ENCODE measurements at places on chromosomes 7 and 10.

GRCh38 chr7:21346297-21346696, 81.6 kb upstream of the SP4 start:
- DNase-seq: no peak

DNA sequence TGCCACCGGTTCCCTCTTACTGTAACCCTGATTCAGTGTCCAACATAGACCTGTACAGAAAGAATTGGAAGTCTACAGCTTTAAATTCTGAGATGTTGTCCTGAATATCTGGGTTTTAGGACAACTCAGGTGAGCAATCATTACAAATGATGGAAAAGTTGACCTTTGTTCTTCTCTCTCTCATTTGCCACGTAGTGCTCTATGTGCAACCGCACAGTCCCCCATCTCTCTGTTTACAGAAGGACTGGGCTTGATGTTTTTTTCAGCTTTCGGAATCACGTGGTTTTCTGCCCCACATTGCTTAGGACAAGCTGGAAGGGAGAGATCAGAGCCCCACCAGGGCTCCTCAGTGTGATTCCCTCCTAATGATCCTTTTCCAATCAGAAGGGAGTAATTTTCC, 22.2 kb downstream of the NEUROD6 start:
- DNase-seq: no peak

DNA sequence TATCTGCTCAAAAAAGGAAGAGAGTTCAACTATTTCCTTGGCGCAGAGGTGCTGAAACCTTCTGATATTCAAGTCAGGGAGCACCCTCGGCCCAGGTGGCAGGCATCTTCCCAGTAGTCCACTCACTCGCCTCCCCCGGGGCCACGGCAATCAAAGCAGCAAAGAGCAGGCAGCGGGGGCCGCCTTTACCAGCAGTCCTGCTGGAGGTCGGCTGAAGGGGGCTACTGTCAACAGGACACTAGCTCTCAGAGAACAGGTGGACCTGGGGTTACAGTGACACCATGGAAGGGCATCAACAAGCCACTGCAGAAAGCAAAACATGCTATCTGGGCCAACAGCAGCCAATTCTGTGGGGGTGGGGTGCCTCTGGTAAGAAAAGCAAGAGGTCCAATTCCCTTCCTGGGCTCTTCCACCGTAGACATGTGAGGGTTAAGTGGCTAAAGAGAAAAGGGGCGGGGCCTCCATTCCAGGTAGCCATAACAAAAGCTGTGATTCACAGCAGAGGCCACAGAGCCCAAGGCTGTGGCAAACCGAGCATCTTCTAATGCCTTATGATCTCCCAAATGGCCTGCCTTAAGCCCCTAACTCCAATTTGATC, 9.4 kb downstream of the FZD9 start:
- no peak for DNase-seq

DNA sequence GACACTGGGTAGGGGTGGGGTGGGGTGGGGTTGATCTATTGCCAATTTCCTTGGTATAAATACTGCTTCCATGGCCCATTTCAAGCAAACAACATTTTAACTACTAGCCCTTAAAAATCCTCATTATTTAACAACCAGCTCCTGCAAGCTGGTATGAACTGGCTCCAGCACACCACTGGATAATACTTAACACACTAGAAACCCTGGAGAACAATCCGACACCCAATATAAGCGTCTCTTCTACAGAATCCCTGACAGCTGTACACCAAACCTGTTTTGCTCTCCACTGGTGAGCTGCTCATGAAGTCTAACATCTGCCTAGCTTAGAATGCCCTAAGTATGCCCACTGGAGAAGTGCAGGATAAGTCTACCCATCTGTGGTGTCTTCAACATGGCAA, 116.8 kb downstream of the HIPK2 start:
- DNase-seq: no peak

- peak; percentile 11 for DNase-seq
Measured at GRCh38 chr7:70694971-70695794, 436.8 kb upstream of the GALNT17 start.

GRCh38 chr7:71135663-71136062, 3.7 kb downstream of the GALNT17 start:
- no peak for DNase-seq

DNA sequence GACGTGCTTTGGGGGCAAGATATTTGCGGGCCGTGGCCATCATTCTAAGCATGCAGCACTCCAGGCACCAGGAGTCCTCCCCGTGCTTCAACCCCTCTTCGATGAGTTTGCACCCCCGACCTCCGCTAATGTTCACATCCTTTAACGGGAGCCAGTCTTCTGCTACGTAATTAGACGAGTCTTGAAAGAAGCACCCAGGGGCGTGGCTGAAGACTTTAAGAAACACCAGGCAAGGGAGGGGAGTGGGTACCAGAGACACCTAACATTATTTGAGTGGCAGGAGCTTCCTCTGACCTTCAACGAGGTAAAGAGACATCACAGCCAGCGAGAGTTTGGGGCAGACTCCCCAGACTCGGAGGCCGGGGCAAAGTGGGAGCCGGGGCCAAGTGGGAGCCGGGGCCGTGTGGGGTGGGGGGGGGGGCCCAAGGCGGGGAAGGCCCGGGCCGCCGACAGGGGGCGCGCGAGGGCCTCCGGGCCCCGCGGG, 31.1 kb upstream of the TOMM7 start:
- DNase-seq: no peak

DNA sequence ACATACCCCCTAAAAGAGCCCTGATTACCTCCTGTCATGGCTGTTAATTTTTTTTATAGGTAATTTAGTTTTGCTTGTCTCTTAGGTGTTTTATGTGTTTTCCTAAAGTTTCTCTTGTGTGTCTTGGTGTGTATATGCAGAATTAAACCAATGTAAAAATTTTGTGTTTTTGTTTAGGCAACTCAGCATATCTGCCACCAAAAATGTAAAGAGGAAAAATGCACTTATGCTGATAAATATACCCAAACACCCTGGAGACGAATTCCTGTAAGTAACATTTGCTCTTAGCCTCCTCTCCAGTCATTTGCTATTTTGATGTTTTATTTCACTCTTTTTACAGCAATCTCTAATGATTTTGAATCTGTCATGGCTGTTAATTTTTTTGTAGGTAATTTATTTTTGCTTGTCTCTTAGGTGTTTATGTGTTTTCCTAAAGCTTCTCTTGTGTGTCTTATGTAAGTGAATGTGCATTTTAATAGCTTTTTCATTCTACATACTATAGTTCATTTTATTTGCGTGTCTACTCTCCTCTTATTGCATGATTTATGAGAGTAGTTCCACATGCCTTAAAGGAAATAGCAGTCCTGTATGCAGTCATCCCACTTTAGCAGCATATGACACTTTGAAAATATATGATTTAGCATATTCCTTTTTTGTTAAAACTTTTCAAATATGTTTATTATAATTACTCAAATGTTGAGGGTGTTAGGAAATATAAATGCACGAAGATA, 149.2 kb downstream of the CCSER2 start:
- no peak for DNase-seq

- no peak for DNase-seq
Measured at GRCh38 chr7:129607471-129608120, 3.9 kb upstream of the NRF1 start.

DNA sequence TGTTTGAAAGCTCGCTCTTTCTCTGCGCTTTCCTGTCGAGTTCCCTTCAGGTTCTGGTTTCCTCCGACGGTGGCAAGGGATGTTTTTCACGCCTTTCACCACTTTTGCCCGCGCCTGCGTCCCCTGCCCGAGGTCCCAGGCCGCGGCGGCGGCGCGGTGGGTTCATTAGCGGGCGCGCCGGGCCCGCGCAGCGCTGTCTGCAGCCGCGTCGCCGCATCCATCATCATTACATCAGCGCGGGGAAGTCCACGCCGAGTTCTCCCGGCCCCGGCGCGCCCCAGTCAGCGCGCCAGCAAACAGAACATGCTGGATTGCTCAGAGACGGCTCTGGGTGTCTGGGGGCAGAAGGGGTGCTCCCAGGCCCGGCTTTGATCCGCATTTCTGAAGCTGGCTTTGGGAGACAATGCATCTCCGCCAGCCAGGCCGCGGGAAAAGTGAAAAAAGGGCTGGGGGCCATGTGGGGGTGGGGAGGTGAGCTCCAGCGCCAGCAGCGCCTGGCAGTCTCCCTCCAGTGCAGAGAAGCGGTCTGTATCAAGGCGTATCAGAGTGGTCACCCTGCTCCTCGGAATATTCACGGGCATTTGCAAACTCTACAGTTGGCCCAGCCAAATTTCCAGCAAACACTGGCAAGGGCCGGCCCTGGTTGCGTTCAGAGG, 8.9 kb downstream of the GLI3 start:
- peak; percentile 15 for DNase-seq

GRCh38 chr7:2072042-2072441, 160.7 kb downstream of the MAD1L1 start:
- DNase-seq: no peak

- no peak for DNase-seq
Measured at GRCh38 chr7:46244757-46245156, 323.7 kb upstream of the IGFBP3 start.

- no peak for DNase-seq
Measured at GRCh38 chr7:128351296-128352152, 7.8 kb upstream of the RBM28 start.

DNA sequence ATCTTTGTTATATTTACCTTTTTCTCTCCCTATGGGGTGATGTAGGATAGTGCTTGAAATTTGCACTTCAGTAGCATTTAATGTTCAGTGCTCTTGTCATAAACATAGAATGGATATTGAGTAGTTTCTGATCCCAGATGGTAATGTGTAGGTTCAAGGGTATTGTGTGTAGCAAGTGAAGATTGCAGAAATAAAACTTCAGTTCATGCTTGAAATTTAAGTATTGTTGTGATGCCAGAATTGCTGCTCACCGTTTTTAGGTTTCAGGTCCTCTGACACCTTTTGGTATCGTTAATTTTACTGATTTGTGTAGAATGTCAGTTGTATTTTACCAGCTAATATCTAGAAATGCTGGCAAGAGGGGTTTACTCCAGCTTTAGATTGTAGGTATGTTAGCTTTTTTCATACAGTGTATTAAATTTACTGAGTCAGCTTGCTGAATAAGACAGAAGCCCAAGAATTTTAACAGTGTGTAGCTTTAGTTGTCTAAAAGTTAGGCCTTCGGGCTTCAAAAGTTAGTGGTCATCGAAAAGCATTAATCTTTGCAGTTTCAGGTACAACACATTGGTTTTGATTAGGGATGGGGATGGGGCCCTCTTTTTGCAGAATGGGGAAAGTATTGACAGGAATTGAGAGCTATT, 1.9 kb downstream of the PTEN start:
- DNase-seq: no peak

GRCh38 chr7:46320956-46321355, 399.9 kb upstream of the IGFBP3 start:
- no peak for DNase-seq

DNA sequence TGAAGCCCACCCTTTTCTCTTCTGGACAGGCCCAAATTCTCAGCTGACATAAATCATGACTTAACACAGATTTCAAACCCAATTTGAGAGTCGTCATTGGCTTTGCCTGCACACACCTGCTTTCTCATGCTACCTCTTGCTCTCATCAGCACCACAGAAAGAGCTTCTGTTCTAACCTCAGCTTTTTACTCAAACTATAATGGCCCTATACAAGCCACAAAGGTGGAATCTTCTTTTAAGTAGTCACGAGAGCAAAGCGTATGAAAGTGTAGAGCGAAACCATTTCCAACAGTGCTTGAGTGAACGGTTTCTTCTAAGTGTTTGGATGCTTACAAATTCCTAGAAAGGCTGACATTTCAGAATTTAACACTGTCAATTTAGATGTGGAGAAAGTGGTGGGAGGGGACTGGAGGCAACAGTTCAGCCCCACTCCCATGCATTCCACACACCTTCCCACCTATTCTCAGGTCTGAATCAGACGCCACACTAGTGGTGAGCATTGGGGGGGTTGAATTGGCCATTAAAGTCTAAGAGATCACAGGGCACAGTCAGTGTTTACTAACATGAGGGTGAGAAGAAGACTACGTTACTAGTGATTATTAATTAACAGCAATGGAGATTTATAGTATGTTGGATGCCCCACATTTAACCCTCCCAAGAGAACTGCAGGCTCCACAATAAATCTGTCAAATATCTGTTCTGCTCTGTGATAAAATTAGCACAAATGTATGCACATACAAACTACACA, 114.0 kb downstream of the PRKCQ start:
- no peak for DNase-seq

DNA sequence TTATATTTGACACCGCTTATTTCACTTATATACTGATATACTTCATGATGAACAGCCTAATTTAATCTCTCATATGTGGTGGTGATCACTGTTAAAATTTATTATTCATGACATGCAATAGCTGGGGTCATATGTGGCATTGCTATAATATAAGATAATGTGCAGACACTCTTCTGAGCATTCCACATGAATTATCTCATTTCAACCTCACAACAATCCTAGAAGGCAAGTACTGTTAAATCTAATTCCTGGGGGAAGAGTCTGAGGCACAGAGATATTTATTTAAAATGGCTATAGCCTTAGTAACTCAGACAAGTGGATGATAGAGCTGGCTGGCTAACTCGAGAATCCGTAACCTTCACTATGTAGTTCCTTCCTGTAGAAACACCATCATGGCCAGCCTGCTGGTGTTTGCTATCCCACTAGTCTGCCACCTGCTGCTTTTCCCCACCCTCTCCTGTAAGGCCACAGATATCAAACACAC, 46.6 kb upstream of the A1CF start:
- peak; percentile 35 for DNase-seq

DNA sequence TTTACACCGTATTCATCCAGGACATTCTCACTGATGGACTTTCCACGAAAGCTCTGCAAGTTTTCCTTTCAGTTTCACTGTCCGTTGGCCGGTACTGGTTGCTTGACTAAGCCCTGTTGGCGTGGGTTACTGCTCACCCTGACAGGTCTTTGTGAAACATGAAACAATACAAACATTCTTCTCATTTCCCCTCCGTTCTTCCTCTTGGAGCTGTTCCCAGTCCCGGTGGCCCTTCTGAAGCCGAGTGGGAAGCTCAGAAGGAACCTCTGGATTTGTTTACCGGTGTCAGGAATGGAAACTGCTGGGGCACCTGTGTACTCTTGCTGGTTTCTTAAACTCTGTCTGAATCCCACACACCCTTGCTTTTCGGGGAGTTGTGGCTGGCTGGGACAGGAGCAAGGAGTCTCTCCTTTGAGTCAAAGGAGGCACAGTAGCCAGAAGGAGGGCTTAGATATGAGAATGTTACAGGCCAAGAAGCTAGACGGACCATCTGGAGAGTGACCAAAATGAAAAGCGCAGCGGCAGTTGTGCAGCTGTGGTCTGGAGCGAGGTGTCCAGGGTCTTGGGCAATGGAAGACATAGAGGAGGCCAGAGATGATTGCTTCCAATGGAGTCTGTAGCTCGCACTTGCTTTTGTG, 45.7 kb downstream of the LYZL2 start:
- DNase-seq: peak; percentile 77

DNA sequence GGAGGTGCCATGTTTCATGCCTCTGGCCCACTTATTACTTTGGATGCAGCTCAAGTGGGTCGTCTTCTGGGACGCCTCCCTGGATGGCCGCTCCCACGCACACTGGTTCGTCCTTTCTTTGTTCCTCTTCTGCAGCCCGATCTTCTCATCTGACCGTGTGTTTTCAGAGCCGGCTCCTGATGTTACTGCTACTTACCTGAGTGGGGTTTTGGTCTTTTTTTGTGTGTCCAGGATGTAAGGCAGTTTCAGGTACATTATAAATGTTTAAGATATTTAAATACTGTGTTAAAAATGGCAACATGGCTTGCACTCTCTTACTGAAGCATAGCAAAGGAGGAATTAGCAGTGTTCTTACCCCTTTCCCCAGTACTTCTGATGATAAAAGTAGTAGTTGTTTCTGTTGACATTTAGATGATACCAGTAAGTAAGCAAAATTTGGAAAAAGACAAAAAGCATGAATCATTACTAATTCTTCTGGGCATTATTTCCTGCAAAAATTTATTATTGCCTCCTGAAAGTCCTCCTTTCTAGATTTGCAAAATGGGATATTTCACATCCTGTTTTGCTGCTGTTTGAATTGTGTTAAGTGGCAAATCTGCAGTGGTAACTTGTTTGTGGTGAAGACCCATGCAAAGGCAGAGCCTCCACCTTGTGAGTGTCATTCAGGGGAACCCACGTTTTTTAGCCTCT, 59.4 kb downstream of the SHH start:
- no peak for DNase-seq

All from brain microvascular endothelial cell (primary cell).